ENCODE measurements at places on chromosomes 6 and 20.

- DNase-seq, result no peak
Measured at GRCh38 chr20:8234580-8234979, 102.5 kb downstream of the PLCB1 start.

DNA sequence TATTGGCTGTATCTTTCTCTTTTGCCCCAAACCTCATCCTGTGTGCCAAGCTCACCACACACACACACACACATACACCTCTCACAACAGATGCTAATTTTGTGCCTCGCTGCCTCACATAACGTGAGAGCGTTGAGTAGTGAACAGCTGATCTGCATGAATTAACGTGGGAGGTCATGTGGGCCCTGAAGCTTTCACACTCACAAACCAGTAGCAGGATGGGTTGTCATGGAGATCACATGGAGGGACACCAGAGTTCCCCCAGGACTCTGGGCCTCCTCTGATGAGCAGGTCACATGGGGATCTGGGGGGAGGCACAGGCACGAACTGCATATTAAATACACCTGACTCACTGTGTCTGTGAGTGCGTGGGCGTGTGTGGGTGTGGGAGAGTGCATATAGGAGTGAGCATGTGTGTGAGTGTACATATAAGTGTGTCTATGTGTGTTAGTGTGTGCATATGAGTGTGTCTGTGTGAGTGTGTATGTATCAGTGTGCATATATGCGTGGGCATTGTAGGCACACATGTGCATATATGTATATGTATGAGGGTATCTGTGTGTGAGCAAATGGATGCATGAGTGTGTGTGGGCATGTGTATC is 62.7 kb upstream of the SULF2 start:
- DNase-seq, result no peak

GRCh38 chr20:39214828-39215227 is 252.7 kb downstream of the DHX35 start:
- DNase-seq, result no peak

DNA sequence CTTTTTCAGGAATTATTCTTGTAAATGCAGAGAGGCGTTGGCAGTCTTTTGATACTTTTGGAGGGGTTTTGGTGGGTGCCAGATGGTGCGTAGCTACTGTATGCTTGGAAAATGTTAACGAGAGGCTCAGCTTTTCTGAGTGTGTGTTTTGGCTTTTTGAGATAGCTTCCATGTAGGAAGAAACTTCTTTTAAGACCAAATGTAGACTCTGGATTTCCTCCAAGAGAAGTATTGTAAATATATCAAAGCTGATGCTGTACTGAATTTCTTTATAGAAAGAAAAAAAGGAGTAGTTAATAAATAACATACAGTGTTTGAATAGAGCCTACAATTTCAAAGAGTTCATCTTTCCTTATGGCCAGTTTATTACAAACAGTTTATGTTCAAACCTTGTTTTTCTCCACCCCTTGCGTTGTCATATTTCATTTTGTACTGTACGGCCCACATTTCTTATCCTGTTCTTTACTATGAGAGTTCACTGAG is 16.7 kb downstream of the TIAM2 start:
- no peak for DNase-seq

DNA sequence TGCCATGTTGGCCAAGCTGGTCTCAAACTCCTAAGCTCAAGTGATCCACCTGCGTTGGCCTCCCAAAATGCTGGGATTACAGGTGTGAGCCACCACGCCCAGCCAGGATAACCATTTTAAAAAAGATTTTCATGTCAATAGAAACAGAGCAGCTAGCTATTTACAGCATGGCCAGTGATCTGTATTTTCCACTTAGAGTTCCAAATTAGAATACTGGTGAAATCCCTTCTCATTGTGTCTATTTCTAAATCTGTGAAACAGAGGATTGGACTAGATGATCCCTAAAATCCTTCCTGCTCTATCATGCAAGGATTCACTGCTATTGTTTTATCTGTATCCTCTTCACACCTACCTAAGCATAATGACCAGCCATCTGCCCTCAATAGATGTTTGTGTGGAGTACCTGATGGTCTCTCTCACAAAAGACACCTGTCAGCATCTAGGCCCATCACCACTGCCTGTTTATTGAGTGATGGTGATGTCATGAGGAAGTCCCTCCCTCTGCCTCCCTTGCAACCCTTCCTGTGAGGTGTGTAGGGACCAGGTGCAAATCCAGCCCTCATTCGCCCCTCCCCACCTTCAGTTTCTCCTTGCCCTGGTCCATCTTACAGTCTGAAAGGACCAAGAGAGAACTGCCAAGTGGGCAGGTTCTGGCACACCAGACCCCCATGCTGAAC is 26.5 kb upstream of the SMIM29 start:
- DNase-seq, result no peak

- DNase-seq, result no peak
Measured at GRCh38 chr20:43878776-43879175, 35.9 kb upstream of the TOX2 start.

DNA sequence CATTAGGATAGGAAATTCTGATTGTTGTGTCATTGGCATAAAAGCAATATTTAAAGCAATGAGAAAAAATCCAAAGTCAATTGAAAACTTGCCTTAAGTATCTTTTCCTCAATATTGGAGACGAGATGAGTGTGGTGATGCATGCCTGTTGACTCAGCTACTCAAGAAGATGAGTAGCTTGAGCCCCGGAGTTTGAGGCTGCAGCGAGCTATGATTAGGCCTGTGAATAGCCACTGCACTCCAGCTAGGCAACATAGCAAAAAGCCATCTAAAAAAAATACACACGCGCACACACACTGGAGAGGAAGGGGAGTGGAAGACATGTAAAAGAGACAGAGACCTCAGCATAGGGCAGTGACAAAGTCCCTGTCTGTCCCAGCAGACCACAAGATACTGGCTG is 9.7 kb upstream of the MARCKS start:
- no peak for DNase-seq

- no peak for DNase-seq
Measured at GRCh38 chr6:65746302-65746701, 39.3 kb upstream of the EYS start.

GRCh38 chr6:150723857-150724256 is 124.2 kb downstream of the PLEKHG1 start:
- no peak for DNase-seq

- DNase-seq, result no peak
Measured at GRCh38 chr6:64224819-64225218, 589.2 kb downstream of the PHF3 start.

DNA sequence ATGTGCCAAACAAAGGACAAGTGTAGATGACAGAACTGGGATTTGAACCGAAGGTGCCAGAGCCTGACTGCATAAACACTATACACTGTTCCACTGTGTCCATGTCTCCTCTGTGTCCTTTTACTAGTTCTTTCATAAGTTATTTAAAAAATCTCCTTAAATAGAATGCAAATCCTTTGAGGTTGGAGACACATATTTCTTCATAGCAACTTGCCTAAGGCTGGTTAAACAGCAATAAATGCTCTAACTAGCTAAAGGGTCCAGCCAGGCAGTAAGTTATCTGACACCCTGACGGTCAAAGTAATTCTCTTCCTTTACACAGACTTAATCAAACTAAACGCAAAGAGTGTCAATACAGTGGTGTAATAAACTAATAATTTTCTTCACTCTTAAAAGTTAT is 76.2 kb upstream of the TRAF3IP2 start:
- DNase-seq, result no peak

- DNase-seq, result no peak
Measured at GRCh38 chr20:48653706-48654051, 174.1 kb downstream of the PREX1 start.

DNA sequence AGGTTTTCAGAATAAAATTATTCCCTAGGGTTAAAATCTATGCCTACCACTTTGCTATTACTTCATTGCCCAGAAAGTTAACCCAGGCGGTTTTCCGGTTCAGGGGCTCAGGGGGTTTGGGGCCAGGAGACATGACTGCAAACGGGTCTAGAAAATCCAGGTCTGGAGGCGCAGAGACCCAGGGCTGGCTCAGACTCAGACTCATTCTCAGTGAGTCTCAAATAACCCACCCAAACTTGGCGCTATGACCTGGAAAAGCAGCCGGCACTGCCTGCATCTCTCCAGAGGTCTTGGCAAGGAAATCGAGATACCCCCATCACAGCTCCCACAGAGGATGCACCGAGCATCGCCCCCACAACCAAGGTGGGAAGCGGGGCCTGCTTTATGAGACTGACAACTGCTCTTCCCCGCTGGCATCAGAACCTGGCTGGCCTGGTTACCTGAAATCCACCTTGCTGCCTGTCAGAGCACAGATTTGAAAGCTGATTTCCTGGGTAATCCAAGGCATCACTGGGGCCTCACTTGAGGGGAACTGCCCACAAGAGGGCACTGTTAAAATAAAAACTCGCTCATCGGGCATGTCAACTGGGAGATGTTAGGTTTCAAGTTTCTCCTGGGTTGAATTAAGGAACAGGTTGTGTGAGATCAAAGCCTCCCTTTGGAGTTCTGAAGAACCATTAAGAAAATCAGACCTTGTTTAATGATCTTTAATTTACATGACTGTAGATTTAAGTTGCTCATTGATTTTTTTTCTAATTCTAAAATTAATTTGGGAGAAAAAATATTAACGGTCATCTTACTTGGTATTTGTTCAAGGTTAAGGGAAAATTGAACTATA is 55.1 kb downstream of the KIF16B start:
- DNase-seq, result no peak

DNA sequence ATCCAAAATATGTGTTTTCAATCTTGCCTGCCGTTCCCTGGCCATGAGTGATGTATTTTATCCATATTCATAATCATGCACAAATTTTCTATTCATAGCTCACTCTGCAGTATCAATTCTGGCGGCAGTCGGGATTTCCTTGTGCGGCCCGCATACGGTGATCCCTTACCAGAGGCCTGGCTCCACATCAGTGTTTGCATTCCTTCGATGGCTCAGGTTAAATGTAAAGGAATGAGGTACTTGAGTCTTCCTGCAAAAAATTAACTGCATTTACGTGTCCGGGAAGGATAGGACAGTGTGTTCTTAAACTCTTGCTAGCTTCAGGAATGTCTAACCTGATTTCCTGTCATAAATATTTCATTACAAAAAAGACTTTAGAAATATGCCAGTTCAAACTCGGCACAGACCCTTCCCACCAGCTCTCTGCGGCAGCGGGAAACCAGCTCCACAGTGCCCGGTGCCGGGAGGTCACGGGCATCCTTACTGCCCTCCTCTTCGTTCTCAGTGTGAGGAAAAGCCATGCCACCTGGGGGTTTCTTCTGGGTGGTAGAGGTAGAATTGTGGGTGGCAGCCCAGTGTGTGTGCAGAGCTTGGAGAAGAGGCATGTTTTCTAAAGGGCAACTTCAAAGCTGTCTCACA is 154.5 kb downstream of the MOXD1 start:
- no peak for DNase-seq

- no peak for DNase-seq
Measured at GRCh38 chr6:156348849-156349248, 428.3 kb upstream of the ARID1B start.

DNA sequence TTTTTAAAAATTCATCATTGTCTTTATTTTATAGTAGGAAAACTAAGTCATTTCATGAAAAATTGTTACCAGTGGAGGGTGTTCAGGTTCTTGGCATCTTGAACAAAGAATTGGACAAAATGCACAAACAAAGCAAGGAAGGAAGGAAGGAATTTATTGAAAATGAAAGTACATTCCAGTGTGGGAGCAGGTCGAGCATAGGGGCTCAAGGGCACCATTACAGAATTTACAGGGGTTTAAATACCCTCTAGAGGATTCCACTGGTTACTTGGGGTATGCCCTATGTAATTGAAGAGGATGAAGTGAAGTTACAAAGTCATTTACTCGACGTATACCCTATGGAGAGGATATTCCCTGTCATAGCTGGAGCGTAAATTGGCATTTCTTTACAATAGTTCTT is 37.4 kb upstream of the HDAC2 start:
- DNase-seq, result no peak

DNA sequence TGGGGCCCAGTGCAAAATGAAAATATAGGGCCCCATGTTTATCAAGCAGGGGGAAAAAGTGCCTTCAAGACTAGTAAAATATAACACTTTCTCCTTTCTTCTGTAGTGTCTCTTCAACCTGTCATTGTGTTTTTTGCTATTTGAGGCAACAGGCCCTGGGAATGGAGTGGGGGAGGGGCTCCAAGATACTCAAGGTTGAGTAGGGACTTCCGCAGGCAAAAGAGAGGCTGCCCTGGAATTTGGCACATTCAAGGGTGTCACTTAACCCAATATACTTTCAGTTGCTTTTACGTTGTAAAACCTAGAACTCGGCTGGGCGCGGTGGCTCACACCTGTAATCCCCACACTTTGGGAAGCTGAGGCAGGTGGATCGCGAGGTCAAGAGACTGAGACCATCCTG is 154.9 kb downstream of the ALDH8A1 start:
- DNase-seq, result no peak

DNA sequence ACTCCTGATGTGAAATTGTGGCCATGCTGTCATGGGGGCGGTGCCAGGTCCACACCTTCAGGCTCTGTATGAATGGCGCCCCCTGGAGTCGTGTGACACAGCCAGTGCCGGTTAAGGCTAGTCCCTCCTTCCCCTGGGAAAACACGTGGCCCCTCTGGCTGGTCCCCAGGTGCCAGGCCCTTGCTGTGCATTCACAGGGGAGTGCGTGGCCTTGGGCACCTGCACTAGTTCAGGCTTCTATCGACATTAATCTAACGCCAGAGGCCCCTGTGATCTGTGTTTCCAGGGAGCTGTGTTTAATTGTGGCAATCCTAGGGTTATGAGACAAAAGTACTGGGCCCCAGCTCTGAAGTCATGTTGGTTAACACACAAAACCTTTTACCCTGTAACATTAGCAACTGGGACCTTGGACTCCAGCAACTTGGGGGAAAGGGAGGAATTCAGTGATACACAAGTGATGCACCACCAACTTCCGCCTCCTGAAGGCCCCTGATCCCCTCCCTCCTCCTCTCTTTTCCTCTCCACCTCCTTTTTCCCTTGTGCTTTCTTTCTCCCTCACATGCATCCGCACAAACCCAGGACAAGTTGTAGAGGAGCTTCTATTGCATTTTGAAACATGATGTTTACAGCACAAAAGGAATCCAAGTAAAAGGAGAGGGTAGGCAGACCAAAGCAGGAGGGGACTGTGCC is 74.0 kb downstream of the SSR1 start:
- DNase-seq, result peak; percentile 57

DNA sequence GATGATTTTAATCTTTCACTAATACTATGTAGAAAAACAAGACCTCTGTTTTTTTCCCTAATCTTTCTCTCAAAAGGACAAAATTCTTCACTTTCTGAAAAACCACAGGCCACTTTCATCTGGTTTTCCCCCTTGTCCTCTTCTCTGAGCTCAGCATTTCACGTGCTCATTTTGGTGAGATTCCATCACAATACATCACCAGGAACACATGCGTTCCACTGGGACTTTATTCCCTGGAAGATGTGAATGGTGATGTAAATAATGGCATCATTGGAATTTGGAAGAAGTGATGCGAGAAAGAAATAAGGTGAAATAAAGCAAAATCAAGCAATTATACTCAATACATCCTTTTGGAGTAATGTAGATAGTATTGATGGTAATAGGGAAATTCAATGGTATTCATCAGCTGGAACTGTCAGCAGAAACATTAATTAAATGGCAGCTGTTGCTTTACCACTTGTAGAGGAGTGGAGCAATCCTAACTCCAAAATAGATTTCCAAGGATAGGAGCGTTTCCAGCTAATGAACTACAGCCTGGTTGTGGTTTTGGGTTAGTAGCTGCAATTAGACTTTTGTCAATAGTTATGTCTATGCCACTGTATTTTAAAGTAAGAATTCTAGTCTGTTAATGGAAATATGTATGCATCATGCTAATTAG is 11.5 kb downstream of the FILIP1 start:
- no peak for DNase-seq
